ENCODE measurements at places on chromosomes 1 and 21.

GRCh38 chr1:115060501-115060900 is 28.8 kb downstream of the TSPAN2 start:
- no peak for DNase-seq

DNA sequence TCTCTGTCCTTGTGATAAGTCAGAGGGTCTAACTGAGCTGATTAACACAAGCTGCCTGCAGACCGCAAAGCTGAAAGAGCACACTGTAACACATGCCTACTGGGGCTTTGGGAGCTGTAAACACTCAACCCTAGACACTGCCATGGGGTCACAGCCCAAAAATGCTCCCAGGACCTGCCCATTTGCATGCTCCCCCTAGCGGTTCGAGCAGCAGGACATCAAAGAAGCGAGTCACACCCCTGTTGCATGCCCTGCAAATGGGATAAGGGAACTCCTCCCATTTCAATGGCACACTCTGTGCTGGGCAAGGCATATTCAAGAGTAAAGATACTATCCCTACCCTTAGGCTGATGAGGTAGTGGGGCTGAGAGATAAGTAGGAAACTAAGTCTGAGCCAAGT is 22.8 kb downstream of the LCE3E start:
- no peak for DNase-seq

GRCh38 chr1:95308276-95309030 is 74.4 kb downstream of the RWDD3 start:
- DNase-seq, result no peak

- DNase-seq, result no peak
These were observed 29.7 kb upstream of the RNF2 start for GRCh38 chr1:185015631-185016030.

GRCh38 chr1:15245593-15246360 is 1.2 kb upstream of the FHAD1 start:
- DNase-seq, result no peak

DNA sequence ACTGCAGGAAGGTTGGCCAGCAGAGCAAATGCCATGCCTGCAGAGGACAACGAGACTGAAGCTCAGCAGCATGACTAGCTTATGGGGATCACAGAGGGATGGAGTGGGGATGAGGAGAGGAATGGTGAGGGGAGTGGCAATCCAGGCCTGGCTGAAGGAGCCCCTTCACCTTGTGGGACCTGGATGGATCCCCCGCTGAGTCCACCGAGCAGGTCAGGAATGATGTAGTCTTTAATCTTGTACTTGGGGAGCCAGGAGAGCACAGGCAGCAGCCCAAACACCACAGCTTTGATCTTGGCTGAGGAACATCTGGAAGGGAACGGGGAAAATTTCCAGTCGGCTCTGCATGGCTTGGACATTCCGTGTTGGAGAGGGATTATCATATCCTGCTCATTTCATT is 10.5 kb downstream of the SLC26A9 start:
- DNase-seq, result no peak

All from NCI-H1436 treated with DMSO at 0.1 percent for 48 hours (cell line).